ENCODE measurements at places on chromosomes 5 and 9.

- DNase-seq: no peak
These were observed 292.7 kb downstream of the TMEM167A start for GRCh38 chr5:82784521-82784920.

DNA sequence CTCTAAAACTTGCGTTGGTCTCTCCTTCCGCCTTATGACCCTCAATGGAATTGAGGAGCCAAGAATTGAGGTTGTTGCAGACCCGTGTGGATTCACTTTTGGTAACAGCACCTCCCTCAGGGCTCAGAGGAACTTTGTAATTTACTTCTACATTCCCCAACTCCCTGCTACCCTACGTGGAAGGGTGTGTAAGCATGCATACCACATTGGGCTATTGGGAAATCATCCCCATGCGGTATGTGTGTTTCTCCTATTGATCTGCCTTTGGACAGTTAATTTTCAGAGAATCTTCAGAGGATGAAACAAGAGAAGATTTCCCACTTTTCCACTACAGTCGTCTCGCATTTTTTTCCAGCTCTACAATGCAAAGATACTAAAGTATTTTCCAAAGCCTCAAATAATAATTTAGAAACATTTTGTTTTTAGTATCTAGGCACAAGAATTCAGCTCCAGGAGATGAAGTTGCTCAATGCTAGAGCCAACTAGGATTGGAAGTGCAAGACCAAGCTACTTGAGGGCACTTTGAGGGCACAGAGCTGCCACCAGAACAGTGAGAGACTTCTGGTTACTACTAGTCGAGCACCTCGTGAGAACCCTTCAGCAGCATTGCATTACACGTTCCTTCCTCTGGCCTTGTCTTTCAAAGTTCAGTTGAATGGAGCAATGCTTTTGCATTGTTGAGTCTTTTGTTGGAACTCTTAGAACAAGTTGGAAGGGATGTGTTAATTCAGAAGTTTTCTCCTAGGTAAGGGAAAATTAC lies 3.4 kb downstream of the C1QTNF3 start:
- DNase-seq: no peak

- no peak for DNase-seq
These were observed 59.7 kb downstream of the GNA14 start for GRCh38 chr9:77588271-77588937.

DNA sequence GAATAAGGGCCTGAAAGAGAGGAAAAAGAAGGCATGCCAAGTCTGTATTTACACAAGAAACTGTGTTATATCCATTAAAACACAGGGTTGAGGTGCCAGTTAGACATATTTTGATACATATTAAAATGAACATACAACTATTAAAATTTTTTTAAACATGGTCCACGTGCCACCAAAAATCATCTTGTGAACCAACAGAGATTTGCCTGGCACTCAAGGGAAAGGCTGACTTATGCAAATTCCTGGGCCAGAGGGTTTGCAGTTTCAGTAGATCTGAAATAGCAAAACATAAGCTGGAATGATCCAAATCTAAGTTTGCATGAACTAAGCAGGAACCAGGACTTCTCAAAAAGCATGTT lies 168.7 kb downstream of the SLIT3 start:
- no peak for DNase-seq

GRCh38 chr5:58259685-58260152 lies 200.2 kb downstream of the PLK2 start:
- no peak for DNase-seq

DNA sequence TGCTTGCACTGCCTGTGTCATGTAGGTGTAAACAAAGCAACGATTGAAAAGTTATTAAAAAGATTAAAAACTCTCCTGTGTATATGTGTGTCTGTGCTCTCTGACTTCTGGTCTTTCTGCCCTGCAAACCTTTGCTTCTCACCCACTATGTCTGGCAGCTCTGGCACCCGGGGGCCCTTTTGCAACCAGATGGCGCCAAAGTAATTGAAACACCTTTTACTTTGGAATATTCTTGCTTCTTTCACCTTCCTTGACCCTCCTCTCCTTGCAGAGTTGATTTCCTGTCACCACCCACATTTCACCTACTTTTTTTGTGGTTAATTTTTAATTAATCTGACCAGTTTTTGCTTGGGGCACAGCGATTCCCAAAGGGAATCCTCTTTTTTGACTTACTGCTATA lies 275.5 kb downstream of the ARHGEF28 start:
- DNase-seq: no peak

- peak; percentile 55 for DNase-seq
These were observed 10.0 kb downstream of the S1PR3 start for GRCh38 chr9:89000973-89001916.

DNA sequence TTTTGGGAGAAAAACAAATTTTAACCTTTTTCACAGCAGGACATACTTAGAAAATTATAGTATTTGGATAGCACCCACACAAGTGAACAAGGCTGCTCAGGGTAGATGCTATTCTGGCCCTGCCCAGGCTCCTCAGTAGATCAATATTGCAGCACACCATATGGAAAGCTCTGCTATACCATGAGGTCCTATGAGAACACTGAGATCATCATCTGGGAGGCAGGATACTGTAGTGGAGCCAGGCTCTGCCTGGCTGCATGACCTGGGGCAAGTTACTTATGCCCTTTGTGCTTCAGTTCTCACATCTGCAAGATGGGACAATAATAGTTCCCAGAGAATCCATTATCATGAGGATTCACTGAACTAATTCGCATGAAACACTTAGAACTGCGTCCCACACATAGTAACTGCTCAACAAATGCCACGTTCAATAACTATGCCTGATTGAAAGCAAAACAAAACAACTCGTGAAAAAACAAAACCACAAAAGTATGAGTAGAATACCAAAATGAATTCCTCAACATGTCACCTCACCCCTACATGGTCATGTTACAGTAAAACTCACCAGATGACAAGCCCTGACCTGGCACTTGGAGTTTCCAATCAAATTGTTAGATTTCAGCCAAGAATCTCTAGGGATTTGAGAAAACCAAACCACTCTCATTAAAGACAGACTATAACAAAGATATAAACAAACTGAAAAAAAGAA lies 31.9 kb downstream of the ARSB start:
- no peak for DNase-seq

GRCh38 chr9:27539479-27540441 lies 10.1 kb upstream of the MOB3B start:
- no peak for DNase-seq

- no peak for DNase-seq
These were observed 23.4 kb downstream of the ANGPTL2 start for GRCh38 chr9:127098916-127099553.

GRCh38 chr5:102832445-102832844 lies 77.3 kb downstream of the PAM start:
- DNase-seq: no peak

GRCh38 chr5:66875315-66875714 lies 279.1 kb downstream of the MAST4 start:
- no peak for DNase-seq

GRCh38 chr9:136615631-136616306 lies 46.9 kb upstream of the EGFL7 start:
- DNase-seq: no peak

- no peak for DNase-seq
These were observed 599.3 kb upstream of the TLE4 start for GRCh38 chr9:78972303-78972999.

DNA sequence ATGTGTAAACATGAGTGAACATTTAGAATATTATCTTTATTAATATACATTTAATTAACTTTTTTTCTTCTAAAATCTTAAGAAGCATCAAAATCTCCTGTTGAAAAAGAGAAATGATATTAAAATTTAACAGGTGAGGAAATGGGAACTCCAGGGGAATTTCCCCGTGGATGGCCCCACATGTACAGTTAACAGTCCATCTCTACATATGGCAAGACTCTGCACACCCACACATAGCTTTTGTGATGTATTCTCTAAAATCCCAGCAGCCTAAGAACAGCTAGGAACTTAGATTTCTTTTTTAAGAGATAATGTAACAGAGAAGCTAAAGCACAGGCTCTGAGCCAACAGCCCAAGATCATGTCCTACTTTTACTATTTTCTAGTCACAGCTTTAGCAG lies 556.3 kb upstream of the RGMB start:
- DNase-seq: no peak

DNA sequence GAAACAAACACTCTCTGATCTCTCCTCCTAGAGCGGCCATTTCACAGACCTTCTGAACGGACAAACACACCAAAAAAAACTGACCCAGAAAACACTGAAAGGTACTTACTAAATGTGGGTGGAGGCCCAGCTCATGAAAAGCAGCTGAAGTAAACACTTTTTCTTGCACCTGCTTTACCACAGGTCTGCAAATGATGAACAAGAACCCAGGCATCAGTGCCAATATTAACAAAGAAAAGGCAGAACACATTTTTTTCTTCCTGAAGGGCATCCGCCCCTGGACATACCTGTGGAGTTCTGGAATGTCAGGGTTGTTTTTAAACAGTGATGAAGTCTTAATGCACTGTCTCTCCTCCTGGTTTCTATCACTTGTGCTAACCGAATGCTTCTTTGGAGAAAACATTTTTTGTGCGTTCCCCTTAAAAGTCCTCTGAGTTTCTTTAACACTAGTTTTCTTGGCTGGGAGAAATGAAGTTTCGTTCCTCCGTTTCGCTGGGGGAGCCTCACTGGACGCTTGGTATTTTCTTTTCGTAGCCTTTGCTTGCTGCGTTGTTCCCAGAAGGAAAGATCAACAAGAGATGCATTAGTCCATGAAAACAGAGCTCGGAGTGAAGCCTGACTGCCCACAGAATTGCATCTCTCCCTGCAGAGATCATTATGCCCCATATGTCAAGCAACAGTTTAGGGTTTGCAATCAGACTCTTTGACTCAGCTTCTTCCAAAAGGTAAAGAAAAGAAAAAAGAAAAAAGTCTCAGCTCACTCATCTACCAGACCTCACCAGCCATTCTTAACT lies 7.4 kb downstream of the DDX31 start:
- DNase-seq: no peak

DNA sequence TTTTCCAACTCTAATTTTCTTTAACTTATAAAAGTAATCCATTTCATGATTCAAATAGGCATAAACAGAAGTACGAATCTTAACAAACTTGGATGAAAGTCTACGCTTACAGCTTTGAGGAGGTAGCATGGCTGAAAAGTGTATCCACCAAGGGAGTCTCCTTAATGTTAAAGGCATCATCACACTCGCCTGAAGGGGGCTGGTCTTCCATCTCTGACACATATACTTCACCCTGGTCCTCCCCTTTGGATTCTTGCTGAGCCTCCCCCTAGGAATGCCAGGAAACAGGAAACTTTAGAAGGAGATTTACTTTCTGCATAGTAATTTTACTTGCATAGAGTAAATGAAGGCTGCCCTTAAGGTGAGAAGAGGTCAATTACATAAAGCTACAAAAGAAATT lies 10.3 kb upstream of the NME5 start:
- no peak for DNase-seq

- no peak for DNase-seq
These were observed 59.1 kb downstream of the PSMB7 start for GRCh38 chr9:124355941-124356744.

DNA sequence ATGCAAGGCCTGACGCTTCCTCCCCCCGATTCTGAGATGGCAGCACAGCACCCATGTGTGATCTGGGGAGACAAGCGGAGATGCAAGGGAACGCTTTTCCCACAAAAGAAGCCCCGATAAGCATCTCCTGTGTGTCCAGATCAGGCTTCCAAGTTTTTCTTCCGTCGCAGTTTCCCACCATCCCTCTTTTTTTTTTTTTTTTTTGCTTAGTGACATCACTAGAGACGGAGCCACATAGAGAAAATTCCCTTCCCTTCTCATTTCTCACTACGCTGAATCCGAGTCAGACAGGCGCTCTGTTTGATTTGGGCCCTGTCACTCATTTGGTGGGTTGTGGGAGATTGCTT lies 160.9 kb downstream of the HSD17B3 start:
- no peak for DNase-seq

GRCh38 chr5:37043693-37044092 lies 167.1 kb downstream of the NIPBL start:
- no peak for DNase-seq

DNA sequence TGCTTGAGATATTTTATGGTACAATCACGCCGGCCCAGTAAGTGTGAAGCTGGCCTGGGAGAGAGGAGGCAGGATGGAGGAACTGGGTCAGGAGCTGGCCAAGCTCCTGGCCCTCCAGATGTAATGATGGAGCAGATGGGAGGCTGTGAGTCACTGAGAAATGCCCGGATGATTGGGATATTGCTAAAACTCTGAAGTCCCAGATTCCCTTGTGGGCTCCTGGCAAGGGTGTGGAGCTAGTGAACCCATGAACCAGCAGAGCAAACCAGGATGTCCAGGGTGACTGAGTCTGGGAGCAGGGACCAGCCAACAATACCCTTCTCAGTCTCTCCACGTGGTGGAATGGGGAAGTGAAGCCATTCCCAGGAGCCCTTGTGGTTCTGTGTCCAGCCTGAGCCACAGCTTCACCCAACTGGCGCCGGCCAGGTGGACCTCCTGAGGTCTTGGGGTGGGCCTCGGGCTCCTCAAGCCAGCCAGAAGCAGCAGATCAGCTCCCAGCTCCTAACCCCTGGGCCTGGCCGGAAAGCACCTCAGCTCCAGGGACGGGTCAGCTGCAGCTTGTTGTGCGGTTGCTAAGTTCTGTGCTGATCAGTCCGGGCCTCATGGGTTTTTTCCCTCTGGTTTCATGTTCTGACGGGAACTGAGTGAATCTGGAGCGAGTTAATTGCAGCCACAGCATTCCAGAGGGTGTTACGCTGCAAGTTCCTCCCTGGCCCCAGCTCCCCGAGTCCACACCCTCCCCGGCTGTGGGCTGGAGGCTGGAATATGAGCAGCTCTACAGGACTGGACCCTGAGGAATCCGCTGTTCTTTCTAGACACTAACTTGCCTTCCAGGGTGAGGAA lies 37.6 kb downstream of the DUSP1 start:
- no peak for DNase-seq

DNA sequence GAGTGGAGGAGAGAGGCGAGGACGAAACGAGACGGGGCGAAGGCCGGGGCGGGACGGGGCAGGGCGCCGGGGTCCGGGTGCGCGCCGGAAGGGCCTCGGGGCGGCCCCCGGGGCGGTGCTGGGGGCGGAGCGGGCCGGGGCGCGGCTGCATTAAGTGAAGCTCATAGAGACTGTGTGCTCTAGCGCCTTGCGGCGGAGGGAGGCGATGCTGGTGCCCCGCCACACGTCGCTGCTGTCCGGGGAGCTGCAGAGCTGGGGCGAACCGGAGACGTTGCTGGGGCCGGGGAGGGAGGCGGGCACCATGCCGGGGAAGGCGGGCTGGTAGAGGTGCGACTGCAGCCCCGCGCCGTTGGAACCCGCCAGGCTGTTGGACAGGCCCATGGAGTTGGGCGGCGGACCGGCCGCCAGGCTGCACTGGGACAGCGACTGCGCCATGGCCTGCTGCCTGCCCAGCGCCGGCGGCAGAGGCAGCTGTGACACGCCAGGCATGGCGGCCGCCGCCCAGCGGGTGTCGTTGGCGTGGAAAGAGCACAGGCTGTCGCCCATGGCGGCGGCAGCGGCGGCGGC lies 8.3 kb downstream of the OTP start:
- DNase-seq: no peak

GRCh38 chr9:113665756-113666155 lies 202.2 kb downstream of the RGS3 start:
- no peak for DNase-seq

- DNase-seq: no peak
These were observed 50.7 kb downstream of the NIPAL4 start for GRCh38 chr5:157510682-157511081.

GRCh38 chr9:8895861-8896224 lies 1096.3 kb upstream of the DMAC1 start:
- DNase-seq: no peak

GRCh38 chr5:100516285-100516684 lies 18.9 kb upstream of the FAM174A start:
- no peak for DNase-seq
